ENCODE measurements at places on chromosomes 13 and 19.

GRCh38 chr13:31761951-31762350 lies 22.6 kb downstream of the RXFP2 start:
- no peak for DNase-seq

- DNase-seq = no peak
Measured at GRCh38 chr13:30016398-30016797, 166.0 kb upstream of the UBL3 start.

DNA sequence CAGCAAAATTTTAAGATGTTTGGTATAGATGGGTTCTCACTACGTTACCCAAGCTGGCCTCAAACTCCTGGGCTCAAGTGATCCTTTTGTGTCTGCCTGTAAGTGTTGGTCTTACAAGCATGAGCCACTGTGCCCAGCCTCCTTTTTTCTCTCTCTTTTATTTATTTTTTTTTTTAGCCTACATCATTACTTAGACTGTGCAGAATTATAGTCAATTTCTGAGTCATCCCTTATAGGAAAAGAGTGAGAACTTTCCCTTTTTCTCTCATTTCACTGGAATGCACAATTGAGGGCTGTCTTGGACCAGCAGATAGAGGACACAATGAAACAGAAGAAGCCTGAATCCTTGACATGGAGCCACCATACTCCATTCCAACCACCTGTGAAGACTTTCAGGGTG lies 13.3 kb downstream of the TSKS start:
- no peak for DNase-seq

DNA sequence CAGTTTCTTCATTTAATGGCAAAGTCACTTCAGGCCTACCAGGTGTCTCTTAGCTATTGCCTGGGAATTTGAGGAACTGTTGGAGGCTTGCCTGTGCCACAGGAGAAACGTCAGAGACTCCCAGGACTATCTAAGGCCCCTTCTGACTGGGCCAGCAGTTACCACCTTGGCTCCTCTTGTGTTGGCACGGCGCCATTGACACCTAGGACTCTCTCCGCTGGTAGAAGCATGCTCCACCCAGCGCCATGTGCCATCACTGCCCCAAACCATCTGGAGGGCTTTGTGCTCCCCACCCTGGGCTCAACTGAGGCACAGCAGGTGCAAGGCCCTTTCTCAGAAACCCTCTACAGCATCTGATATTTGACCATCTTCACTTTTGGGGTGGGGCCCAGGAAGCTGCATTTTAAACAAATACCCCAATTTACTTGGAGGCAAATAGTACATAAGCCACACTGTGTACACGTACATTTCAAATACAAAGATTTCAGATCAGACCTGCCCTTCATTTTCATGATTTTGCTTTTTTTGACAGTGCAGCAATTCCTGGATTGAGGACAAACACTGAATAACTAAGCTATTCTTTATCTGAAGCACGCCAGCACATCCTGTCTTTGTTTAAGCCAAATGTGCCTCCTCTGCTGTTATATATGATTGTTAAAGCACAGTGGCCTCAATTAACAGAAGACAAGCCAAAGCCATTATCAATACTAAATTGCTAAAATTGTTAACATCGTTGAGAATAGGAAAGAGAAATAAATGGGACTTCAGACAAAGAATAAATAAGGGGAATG lies 59.9 kb upstream of the TPP2 start:
- no peak for DNase-seq

DNA sequence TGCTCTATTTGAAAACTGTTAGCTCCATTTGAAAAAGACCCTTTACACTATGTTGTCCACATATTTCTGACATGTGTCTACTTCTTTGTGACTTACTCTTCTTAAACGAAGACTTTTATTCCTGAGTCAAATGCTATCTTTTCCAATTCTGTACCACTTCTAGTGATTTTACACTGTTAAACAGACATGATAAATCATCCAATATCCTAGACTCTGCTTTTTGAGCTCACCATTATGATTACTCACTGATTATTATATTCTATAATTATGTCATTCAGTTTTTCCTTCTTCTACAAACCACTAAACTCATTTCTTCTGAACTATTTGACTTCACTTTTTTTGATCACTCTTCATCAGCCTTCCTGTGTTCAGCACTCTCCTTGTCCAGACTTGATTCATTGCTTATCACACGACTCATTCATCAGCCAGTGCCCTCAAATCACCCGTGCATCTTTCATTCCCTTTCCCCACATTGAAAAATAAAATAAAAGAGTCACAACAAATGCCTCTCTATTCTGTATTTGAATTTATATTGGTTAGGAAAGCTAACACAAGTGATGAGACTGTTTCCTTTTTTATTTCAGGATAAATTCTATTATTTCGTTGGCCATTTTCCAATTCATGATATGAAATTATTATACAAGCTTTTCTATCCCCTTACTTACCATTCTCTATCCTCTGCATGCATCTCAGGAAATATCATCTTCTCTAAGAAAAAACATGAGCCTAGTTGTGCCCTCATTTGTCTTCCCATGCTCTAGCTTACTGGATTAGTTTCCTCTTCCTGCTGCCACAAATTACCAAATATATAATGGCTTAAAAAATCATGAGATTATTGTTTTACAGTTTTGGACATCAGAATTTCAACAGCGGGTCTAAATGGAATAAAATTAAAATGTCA lies 1482.1 kb upstream of the MIR17HG start:
- DNase-seq = no peak

DNA sequence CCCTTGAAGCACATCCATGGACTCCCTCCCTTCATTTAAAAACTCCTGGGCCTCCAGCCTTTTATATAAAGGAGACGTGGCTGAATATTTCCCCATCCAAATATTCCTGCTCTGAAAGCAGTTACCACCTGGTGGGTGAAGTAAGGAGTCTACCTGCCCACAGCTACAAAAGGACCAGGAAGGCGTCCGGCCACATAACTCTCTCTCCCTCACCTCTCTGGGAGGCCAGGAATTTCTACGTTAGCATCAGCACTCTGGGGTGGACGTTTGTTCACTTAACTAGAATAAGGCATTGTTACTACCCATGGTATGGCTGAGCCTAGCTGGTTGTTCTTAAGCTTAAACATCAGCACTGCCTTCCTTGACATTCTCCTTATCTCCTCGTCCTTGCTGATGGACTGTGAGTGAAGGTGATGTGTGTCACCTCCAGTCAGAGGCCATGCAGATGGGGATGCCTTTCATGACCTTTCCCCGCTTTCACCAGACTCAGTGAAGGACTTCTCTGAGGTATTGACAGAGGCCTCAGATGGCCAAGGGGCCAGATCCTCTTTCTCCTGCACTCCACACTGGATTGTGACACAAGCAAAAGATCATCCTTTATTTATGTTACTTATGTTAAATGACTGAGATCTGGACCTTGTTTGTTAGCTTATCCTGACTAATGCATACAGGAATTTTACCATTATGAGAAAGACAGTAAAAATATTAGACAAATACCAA lies 22.2 kb upstream of the KPNA3 start:
- no peak for DNase-seq

GRCh38 chr13:109249780-109250528 lies 536.4 kb downstream of the IRS2 start:
- no peak for DNase-seq

DNA sequence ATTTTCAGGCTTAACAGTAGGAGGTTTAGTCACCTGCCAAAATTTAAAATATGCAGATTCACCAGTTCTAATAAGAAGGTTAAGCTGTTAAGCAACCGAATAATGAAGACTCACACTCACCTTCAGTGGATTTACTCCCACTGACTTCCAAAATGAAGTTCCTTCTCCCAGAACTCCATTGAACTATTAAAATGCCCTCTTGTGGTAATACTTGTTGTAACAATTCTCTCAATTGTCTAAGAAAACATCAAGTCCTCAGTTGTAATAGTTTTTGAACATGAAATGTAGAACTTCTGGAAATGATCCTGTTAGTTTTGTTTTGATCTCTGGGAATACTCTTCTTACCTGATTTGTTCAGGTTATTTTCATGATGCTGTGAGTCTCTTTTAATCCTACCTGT lies 522.0 kb upstream of the ATXN8OS start:
- no peak for DNase-seq

- DNase-seq = peak; percentile 51
Measured at GRCh38 chr13:110138010-110138699, 168.8 kb downstream of the COL4A1 start.

- DNase-seq = no peak
Measured at GRCh38 chr19:38708413-38709024, 35.8 kb downstream of the CAPN12 start.

- no peak for DNase-seq
Measured at GRCh38 chr13:23905766-23906165, 8.5 kb upstream of the C1QTNF9B start.

DNA sequence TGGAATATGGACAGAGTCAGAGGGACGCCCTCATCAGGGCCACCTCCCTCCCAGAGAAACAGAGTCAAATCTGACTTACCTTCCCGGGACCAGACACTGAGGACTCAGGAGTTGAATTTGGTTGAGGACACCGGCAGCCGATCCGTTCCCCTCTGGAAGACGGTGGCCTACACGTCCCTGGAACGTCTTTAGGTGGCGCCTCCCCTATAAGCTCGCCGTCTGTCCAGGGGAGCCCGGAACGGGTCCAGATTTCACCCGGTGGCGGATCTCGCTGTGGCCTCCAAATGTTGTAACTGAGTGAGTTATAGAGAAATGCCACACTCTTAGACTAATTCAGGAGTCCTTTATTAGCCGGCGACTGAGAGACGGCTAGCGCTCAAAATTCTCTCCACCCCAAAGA lies 9.0 kb downstream of the TNFSF14 start:
- no peak for DNase-seq

- no peak for DNase-seq
Measured at GRCh38 chr13:109913936-109914510, 127.6 kb upstream of the IRS2 start.

DNA sequence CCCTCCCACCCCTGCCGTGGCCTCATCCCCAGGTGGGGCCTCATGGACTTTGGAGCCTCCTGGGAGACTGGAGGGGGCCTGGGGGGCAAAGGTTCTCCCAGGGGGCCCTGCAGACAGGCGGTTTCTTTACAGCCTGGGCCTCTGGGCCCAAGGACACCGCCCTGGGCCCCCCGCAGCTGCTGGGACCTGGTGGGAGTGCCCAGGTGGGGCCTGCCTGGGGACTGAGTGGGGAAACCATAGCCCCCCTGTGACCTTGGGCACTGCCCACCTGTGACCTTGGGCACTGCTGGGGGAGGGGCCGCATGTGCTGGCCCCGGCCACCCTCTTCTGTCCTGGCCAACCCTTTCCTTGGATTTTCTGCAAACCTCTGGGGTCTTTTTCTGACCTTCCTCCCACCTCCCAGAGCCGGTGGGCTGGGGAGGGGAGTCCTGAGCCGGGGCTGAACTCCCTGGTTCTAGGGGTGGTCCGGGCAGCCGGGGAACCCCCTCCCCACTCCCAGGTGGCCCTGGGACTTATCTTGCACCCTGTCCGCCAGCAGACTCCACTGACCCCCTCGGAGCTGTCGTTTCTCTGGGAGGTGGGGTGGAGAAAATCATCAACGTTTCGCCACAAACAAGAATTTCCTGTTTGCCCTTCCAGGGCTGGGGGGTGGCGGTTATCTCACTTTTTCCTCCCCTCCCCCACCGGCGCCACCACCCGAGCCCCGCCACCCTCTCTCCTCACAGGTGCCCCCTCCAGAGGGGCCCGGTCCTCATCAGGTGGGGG lies 27.0 kb downstream of the ARID3A start:
- DNase-seq = no peak

DNA sequence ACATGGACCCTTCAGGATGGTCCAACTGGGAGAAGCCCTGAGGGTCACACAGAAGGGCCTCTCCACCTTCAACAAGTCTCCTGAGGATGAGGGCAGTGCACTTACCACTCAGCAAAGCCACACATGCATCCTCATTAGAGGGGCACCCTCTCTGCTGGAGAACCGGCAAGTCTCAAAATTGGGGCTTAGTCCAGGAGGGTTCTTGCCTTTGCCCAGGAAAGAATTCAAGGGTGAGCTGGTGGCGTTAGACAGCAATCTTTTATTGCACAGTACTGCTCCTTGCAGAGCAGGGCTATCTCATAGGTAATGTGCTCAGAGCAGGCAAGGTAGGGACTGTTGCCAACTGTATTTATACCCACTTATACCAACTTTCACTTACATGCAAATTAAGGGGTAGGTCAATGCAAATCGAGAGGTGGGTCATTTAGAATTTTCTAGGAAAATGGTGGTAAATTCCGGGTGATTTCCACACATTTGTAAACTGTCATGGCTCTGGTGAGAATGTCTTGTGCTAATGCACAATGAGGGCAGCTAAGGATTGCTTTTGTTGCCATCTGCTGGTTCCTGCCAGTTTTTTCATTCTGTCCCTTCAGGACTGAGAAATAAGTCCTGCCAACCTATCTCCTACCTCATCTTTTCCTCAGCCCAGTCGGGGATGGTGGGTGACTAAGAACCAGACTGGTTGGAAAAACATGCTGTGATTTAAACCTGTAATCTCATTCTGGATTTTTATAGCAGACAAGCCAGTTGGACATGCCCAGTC lies 27.8 kb upstream of the IGSF23 start:
- no peak for DNase-seq

DNA sequence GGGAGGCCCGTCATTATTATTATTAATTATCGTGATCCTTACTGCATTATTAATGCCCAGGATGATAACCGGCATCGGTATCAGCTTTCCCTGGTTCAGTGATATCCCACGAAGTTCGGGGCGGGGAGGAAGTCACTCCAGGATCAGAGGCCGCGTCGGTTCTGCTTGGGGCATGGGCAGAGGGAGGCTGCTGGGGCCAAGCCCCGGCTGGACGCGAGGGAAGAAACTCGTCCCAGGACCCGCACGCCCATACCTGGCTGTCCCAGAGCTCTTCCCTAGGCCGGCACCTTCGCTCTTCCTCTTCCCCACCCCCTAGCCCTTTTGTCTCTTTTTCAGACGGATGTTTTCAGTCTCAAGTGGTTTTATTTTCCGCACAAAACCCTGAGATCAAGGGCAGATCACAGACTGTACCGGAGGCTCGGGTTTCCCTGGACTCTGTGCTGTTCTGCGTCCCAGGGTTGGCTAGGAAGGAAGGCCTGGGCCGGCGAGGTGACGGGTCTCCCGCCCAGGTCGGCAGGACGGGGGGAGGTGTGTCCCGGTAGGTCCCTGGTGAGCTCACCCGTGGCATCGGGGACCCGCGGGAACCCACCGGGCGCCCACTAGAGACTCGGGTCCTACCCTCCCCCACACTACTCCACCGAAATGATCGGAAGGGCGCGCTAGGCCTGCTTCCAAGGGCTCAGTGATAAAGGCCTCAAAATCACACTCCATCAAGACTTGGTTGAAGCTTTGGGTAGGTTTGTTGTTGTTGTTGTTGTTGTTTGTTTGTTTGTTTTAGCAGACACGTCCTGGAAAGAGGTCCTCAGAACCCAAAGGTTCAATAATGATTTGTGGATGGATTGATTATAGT lies 7.9 kb downstream of the ZIC2 start:
- no peak for DNase-seq

- DNase-seq = no peak
Measured at GRCh38 chr13:43905435-43906031, 25.8 kb downstream of the LACC1 start.

DNA sequence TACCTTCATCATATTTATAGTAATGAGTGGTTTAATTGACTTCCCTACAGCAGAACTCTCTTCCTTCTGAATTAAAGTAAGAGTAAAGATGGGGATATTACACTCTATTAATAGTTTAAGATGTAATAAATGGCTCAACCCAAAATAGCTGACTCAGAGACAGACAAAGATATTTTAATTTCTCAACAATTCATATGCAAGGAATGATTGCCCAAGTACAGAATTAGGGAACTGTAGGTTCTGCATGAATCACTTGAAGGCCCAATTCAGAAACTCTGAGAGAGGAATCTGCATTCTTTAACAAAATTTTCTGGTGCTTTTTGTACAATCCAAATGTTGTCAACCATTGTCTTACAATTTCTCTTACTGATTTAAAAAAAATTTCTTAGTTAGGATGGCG lies 42.9 kb upstream of the PCDH9 start:
- DNase-seq = no peak

- DNase-seq = no peak
Measured at GRCh38 chr13:48319531-48320398, 16.2 kb downstream of the RB1 start.

Measured in stimulated activated CD8-positive, alpha-beta memory T cell treated with anti-CD3 and anti-CD28 coated beads, Interleukin-7, amount 100 ng/mL, for 24 hours (primary cell).